ENCODE measurements at places on chromosomes 1 and 21.

- DNase-seq, result no peak
These were observed 73.1 kb downstream of the LAMC1 start for GRCh38 chr1:183096351-183096750.

- DNase-seq, result no peak
These were observed 24.8 kb upstream of the OR2B11 start for GRCh38 chr1:247482747-247483146.

DNA sequence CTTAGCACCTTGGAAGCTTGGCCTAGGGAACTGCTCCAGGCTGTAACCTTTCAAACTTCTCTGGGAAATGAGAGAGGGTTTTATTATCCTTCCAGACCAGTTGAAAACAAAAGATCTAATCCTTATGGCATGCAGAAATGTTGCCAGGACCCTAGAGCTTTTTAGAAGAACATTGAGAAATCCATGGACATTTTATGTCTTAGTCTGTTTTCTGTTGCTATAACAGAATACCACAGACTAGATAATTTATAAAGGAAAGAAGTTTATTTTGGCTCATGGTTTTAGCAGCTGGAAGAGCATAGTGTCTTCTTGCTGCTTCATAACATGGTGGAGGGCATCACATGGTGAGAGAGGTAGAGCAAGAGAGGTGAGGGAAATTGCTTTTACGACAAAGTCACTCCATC is 25.8 kb downstream of the OSBPL9 start:
- no peak for DNase-seq

GRCh38 chr1:32204943-32205361 is 519 bp upstream of the IQCC start:
- DNase-seq, result no peak

GRCh38 chr1:234920136-234920842 is 208.3 kb downstream of the TOMM20 start:
- DNase-seq, result no peak

- no peak for DNase-seq
These were observed 134.2 kb downstream of the PGBD5 start for GRCh38 chr1:230291731-230292620.

DNA sequence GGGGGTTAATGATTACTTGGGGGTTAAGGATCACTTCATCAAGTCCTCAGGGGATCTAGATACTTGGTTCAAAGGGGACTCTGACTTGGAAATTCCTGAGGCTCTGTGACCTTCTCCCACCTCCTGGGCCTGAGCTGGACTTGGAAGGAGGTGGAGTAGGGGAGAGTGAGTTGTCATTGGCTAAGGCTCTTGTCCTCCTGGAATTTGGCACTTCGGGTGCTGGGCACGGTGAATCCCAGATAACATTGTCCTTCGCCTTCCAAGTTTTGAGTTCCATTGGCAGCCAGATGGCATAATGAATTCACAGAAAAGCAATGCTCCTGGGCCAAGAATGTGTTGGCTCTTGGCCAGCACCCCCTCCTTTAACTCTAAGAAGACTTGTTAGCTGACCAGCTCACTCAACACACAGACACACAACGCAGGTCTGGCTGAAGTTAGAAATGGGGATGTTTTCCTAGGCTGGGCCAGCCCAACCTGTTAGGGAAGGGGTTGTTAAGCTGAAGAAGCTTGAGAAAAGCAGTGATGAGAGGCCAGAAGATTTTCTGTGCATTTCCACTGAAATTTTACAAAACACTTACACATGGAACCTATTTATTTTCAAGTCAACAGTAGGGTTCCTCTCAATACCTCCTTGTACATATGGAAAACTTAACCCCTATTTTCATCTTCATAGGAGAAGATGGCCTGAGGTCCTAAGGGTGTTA is 29.7 kb downstream of the SLC26A9 start:
- no peak for DNase-seq

GRCh38 chr1:229579059-229579673 is 20.7 kb upstream of the ABCB10 start:
- DNase-seq, result peak; percentile 39

GRCh38 chr1:156433602-156434001 is 64.6 kb downstream of the RHBG start:
- DNase-seq, result no peak

DNA sequence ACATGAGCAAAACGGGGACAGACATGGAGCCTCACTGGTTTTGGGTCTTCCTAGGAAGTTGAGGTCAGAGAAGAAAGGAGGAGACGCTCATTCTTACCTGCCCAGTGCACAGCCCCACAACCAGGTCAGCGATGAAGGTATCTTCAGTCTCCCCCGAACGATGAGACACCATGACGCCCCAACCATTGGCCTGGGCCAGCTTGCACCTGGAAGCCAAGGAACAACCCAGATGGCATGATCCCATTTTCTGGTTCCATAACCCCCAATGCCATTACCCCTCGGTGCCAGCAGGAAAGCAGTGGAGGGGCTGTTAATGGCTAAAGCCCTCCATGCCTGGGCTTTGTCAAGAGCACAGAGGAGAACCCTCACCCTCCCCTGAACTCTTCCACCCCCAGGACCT is 15.3 kb downstream of the ENO1 start:
- DNase-seq, result no peak

- no peak for DNase-seq
These were observed 347.4 kb downstream of the SIPA1L2 start for GRCh38 chr1:232282498-232282897.

DNA sequence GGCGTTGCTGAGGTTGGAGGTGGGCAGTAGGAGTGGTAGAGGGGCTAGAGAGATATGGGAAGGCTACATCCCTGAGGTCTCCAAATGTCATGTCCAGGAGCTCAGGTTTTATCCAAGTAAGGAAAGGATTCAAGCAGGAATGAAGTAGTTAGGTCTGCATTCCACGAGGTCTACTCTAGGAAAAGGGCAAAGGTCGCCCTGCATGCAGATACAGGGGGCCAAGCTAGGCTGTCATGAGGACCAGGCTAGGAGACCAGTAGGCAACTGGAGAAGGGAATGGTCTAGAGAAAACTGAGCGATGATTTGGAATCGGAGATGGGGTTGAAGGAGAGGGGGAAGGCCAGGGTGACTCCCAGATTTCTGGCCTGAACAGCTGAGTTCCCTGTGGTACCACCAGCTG is 48.7 kb downstream of the IRF2BP2 start:
- no peak for DNase-seq

GRCh38 chr1:36583980-36584782 is 101.5 kb upstream of the CSF3R start:
- no peak for DNase-seq

- no peak for DNase-seq
These were observed 5.2 kb downstream of the ZNF678 start for GRCh38 chr1:227568593-227568992.

DNA sequence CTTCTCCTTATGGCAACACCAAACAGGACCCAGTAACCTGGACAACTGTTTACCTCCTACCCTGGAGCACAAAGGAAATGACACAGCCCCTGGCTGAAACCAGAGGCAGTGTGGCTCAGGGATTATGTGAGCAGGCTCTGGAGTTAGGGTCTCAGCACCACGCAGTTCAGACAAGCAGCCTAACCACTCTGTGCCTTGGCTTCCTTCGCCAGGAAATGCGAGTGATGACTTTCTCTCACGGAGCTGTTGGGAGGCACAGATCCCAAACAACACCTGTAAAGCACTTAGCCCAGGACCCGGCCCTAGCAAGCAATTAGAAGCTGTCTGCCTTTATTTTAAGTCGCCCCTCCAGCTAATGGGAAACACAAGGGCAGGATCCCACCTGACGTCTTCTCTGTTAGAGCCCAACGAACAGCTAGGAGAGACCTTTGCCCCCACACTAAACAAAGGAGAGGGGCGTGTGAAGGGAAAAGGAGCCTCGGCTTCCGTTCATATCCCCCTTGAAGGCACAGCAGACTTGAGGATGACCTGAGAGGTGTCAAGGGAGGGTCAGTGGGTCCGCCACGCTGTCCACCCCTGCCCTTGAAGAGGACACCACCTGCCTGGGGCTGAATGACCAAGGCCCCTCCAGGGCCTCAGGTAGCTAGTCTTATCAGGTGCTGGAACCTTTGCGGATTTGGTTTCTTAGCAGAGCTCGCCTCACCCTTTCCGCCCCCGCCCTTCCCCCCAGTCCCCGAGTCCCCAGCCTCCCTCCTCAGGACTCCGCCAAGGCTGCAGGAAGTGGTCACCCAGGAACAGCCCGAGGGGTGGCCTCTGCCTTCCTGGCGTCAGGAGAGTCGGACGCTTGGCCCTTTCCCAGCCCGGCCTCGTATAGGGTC is 860 bp downstream of the TMEM63A start:
- no peak for DNase-seq

GRCh38 chr1:154316704-154317103 is 4.2 kb upstream of the AQP10 start:
- no peak for DNase-seq

DNA sequence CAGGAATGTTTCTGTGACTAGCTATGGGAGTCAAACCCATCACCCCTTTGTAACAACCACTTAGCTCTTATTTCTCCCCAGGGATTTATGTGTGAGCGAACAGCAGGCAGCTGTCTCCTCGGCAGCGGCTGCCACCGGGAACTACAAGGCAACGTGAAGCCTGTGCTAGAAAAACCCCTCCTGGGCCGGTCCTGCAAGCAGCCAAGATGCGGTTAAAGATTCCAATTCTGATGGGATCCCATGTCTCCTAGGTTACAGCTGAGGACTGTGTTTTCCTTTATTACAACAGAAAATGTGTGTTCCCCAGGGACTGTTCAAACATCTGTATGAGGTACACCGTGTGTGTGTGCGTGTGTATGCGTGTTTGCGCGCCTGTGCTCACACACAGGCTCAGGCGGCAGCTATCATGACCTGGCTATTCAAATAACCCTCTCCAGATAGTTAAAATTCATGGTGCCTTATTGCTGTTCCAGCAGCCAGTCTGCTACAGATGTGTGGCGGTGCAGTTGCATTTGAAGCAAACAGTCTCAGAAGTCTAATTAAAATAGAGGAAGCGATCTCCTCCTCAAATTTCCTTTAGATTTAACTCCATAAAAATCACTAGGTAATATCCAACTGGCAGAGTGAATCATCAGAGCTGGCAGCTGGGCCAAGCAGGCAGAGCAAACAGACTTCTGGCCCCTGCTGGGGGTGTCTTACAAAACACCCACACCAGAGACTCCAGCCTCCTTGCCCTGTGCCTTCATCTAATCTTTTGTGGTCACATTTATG is 68.0 kb downstream of the LMX1A start:
- no peak for DNase-seq

DNA sequence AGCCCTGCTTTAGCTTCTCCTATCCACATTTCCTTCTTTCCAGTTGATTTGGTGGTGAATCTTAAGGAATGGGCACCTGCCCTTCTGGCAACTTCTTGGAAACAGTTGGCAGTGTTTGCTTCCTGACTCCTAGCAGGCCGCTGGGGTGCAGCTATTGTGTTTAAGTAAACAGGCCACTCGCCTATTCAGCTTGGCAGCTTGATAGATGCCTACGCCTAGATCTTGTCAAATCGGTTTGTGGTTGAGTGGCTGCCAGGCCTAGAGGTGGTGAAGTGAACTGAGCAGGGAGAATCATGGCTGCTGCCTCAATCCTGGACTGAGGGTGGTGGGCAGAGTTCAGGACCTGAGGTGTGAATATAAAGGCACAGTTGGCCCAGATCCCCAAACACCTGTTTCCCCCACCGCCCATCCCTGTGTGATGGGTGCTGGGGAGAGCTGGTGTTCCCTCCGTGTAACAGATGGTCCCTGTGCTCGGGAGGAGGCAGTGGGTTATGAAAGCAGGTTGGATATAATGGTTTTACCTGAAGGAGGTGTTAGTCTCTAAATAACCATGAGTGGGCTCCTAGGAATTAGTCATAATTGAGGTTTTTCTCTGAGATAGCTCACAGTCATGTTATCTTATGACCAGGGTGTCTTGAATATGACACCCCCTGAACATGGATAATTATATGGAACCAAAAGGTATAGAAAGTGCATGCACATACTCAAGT is 940 bp upstream of the PLA2G2C start:
- no peak for DNase-seq

DNA sequence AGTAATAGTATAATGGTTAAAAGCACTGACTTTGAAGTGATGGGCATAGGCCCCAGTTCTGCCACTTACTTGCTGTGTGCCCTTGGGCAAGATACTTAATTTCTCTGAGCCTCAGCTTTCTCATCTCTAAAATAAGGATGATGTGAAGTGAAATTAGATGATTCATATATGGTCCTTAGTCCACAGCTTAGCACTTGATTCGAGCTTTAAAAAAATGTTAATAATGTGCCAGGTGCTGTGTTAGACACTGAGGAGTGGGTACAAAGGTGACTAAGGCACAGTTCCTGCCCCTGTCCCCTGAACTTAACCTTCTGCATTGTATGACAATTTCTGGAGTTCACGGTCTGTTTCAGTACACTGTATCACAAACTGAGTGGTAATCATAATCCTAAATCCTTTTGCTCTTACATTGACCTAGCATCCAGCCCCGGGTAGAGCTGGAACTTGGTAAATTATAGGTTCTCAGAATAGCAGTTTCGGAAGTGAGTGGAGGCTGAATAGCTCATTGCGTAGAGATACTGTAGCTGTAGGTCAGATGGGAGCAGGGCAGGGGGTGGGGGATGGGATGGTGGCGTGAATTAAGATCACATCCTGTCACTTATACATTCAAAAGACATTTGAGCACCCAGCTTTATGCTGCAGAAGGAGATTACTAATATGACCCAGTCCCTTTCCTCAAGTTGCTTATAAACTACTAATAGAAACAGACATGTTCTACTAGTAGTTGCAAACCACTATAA is 1.5 kb downstream of the ZNF691 start:
- DNase-seq, result no peak

GRCh38 chr1:55214212-55214933 is 791 bp downstream of the USP24 start:
- peak; percentile 10 for DNase-seq

GRCh38 chr1:192376374-192376773 is 59.6 kb downstream of the RGS21 start:
- no peak for DNase-seq

- no peak for DNase-seq
These were observed 13.0 kb upstream of the PAQR6 start for GRCh38 chr1:156260896-156261295.

DNA sequence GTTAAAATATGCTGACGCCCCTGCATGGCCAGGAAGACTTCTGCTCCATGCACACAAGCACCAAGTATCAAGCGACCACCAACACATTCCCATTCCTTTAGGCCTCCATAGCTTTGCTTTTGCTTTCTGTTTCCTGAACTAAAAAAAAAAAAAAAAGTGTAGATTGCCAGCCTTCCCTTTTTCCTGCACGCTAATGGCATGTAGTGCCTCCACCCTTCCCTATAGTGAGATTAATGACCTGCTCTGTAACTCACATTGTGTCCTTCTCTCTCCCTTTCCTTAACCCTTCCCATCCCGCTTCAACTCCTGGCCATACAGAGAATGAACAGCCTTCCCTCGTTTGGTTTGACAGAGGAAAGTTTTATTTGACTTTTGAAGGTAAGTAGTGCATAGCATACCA is 57.1 kb upstream of the DYNLT5 start:
- no peak for DNase-seq

- no peak for DNase-seq
These were observed 148.4 kb downstream of the GPATCH2 start for GRCh38 chr1:217482356-217483102.

GRCh38 chr1:157099633-157100009 is at the start of gene ETV3L:
Gene ETV3L (minus strand): TSS chr1:157099808. CDS start chr1:157099523, 285 bp downstream.
- DNase-seq, result no peak

GRCh38 chr1:152029929-152030211 is 6.9 kb downstream of the S100A11 start:
- DNase-seq, result no peak

GRCh38 chr1:221837896-221838295 is 96.0 kb upstream of the DUSP10 start:
- no peak for DNase-seq

- no peak for DNase-seq
These were observed 79.7 kb downstream of the PDE9A start for GRCh38 chr21:42733037-42733627.
